NCI-H510A (cell line): ENCODE measurements at places on chromosomes 13 and 19.

- DNase-seq = no peak
Observed at GRCh38 chr13:91690944-91691343, 292.5 kb downstream of the GPC5 start.

- no peak for DNase-seq
Observed at GRCh38 chr13:109043636-109044035, 414.2 kb downstream of the MYO16 start.

- no peak for DNase-seq
Observed at GRCh38 chr19:12884627-12884925, 2.4 kb downstream of the KLF1 start.

- no peak for DNase-seq
Observed at GRCh38 chr13:112897956-112898620, 70.9 kb upstream of the MCF2L start.

DNA sequence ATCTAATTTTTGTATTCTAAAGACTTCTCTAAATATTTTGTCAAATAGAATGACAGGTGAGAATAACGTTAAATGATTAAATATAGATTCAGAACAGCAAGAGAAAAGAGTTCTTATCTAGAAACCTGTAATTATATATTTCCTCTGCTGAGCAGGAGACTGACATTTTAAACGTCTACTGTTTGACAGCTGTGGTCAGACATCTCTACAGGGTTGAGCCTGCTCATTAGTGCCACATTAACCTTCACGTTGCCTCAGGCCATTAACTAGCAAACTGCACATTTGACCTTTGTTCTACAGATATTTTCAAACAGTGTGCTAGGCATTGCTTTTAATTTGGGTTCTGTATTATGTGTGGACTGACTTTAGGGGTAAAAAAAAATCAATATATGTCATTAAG lies 347.5 kb downstream of the GPC5 start:
- DNase-seq = no peak

GRCh38 chr13:31956980-31957644 lies 74.5 kb upstream of the FRY start:
- DNase-seq = no peak

GRCh38 chr13:114119196-114119595 lies 13.2 kb downstream of the RASA3 start:
- no peak for DNase-seq

DNA sequence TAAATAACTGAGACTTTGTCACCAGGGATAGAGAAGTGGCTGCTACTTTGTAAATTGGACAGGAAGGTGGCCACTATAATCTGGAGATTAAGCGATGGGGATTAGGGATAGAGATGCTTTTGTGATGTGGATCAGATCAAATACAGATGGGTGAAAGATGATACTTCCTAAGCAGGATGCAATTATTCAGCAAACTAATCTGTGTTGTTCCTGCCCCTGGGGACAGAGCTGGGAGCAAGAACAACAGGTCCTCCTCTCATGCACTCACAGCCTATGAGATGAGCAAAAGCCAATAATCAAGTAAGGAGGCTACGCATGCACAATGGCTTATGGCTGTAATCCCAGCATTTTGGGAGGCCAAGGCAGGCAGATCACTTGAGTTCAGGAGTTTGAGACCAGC lies 4.6 kb downstream of the RGL3 start:
- no peak for DNase-seq

DNA sequence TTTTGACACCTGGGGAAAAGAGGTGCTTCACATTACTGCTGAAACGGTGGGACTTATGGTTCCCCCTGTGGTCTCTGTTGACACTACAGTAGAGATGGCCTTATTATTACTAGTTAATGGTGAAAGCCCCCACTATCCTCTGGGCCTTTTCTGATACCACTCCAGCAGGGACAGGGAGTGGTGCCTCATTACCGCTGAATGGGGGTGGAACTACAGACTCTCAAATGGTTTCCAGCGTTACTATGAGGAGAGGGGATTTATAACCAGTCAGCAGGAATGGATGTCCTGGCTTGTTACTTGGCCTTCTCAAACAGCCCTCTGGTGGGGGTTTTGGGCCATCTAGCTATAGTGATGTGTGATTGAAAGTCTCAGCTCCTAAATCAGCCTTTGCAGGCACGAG lies 96.7 kb upstream of the DIAPH3 start:
- DNase-seq = no peak

DNA sequence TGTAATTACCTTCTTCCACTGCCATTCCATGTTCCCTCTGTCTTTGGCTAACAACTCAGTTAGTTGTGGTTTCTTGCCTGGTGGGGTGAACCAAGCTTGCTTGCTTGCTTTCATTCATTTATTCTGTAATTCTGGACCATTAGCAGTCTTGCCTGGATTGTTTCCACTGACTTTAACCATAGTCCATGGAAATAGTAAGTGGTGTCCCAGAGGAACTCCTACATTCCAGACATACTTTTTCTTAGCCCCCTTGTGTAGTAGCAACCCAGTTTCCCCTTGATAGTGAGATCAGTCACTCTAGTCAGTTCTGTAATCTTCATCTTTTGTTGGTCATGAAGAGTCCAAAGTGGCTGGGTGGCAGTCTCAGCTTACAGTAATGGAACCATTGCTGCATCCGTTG lies 23.2 kb downstream of the PDS5B start:
- DNase-seq = no peak

DNA sequence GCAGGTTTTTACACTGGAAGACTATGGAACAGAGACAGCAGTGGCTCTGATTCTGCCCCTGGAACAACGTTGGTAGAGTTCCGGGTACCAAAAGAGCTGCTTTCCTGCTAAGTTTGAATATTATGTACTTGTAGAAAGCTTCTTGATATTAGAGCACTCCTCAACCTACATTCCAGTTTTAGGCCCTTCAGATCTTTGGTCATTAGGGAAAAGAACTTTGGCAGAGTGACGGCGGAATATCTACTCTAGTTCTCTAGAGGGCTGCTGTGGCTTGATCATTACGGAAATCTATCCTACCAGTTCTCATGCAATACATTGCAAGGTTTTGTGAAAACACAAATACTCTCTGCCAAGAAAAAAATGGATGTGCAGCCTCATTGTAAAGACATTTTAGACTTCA lies 415.7 kb downstream of the DIAPH3 start:
- DNase-seq = no peak

- DNase-seq = no peak
Observed at GRCh38 chr13:32031815-32032370, 319 bp downstream of the FRY start.

- DNase-seq = no peak
Observed at GRCh38 chr19:46447006-46447405, 18.3 kb upstream of the PNMA8C start.

GRCh38 chr19:49853852-49854377 lies 3.0 kb downstream of the PTOV1 start:
- DNase-seq = no peak

- DNase-seq = no peak
Observed at GRCh38 chr19:12778905-12779161, 3.5 kb upstream of the HOOK2 start.

DNA sequence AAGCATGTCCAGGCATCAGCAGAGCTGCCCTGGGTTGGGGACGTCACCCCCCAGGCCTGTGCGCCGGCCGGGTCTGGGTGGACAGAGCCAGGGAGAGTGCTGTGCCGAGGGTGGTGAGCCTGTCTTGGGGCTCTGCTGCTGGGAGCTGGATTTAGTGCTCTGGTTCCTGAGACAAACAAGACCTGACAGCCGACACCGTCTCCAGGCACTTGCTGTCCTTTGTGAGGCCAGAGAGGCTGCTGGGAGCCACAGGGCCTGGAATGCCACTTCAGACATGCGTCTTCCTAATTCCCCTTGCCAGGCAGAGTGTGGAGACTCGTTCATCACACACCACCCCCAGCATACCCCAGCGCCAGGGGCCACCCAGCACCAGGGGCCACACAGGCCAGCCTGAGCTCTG lies 165.8 kb downstream of the KDM4B start:
- DNase-seq = no peak

GRCh38 chr19:56960959-56961543 lies 120.5 kb upstream of the PEG3 start:
- no peak for DNase-seq

- no peak for DNase-seq
Observed at GRCh38 chr19:51422053-51422448, 4.6 kb upstream of the SIGLEC10 start.

DNA sequence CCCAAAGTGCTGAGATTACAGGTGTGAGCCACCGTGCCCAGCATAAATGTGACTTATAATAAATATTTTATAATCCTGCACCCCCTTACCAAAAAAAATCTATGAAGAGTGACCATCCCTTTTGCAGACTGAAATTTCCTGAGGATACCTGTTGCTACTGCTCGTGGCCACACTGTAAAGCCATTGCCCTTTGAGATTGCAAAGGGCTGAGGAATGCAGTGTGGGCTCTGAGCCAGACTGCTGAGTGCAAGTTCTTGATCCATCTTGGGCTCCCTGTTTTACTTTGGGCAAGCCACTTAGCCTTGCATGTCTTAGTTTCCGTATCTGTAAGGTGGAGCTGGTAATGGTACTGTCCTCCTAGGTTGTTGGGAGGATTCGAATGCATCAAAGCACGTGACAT lies 23.4 kb downstream of the SIPA1L3 start:
- DNase-seq = no peak

- no peak for DNase-seq
Observed at GRCh38 chr13:95360464-95361097, 59.3 kb upstream of the ABCC4 start.

GRCh38 chr13:48653472-48653939 lies at the start of gene CYSLTR2:
Gene CYSLTR2, plus strand, starts transcription at chr13:48653929. Its CDS starts 52,889 bp downstream, at chr13:48706818.
- no peak for DNase-seq

- no peak for DNase-seq
Observed at GRCh38 chr19:590396-590745, 690 bp downstream of the HCN2 start.

GRCh38 chr19:7199613-7200533 lies 94.3 kb downstream of the INSR start:
- DNase-seq = no peak

- DNase-seq = no peak
Observed at GRCh38 chr19:2308114-2308556, at the start of gene LINGO3. Gene LINGO3, minus strand, starts transcription at chr19:2308154. Its CDS starts 16,378 bp downstream, at chr19:2291776.

GRCh38 chr19:15613338-15613737 lies 1.7 kb upstream of the CYP4F8 start:
- no peak for DNase-seq

DNA sequence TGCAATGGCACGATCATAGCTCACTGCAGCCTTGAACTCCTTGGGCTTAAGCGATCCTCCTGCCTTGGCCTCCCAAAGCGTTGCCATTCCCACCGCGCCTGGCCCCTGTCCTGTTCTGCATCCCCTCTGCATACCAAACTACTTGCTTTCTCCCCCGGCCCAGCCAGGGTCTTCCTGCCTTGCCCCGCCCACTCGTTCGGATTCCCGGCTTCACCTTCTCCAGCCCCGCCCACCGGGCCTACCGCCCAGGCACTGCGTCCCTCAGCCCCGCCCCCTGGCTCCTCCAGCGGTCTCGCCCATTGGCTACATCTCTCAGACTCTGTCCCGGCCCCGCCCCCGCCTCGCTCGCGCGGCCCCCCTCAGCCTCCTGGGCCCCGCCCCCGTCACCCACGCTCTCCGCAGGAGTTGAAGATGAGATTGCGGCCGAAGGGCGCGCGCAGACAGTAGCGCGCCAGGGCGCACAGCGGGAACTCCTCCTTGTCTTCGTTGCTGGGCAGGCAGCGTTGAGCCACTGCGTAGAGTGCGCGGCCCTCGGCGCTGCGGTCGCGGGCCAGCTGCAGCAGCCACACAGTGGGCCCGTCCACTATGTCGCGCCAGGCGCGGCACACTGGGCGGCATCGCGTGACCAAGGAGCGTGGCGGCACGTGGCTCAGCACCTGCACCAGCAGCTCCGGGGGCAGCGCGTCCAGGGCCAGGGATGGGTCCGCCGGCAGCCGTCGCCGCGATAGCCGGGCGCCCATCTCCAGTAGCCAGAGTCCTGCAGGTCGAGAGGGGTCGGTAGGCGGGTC lies 19.0 kb downstream of the MRPS12 start:
- no peak for DNase-seq

DNA sequence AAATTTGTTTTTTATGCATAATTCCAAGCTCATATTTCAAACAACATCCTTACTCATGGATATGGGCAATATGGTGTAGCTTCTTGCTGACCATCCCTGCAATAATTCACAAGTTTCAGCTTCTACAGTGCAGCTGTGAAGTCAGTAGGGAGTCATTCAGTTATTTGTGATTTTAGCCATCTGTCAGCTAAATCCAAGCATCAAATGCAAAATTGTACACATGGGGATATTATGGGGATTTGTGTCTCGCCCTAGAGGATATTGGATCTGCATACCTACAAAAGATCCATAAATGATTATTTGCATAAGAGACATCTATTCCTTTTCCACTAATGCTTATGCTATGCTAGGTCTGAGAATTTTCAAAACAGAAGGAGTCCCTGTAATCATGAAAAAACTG lies 217.9 kb upstream of the SLITRK5 start:
- no peak for DNase-seq

GRCh38 chr19:39165857-39166256 lies 30.9 kb upstream of the NCCRP1 start:
- no peak for DNase-seq

DNA sequence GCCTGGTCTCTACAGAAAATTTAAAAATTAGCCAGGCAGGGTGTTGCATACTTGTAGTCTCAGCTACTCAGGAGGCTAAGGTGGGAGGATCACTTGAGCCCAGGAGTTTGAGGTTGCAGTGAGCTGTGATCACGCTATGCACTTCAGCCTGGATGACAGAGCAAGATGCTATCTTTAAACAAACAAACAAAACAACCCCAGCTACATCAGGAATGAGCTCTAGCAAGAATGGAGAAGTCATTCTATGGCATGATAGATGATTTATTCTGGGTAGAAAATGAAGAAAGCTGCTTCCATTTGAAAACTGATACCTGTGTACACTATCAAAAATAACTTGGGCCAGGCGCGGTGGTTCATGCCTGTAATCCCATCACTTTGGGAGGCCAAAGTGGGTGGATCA lies 15.8 kb upstream of the SHISA2 start:
- no peak for DNase-seq

GRCh38 chr13:20114066-20114610 lies 46.7 kb downstream of the GJA3 start:
- DNase-seq = no peak

DNA sequence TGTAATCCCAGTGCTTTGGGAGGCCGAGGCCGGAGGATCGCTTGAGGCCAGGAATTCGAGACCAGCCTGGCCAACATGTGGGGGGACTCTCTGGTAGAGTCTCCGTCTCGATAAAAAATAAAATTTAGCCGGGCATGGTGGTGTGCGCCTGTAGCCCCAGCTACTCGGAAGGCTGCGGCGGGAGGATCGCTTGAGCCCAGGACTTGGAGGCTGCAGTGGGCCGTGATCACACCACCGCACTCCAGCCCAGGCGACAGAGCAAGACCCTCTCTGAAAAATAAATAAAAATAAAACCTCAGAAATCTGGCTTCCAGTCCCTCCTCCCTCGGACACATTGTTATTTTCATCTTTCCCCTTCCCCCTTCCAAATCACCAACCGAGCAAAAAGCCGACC lies 332 bp downstream of the IRGQ start:
- DNase-seq = no peak

DNA sequence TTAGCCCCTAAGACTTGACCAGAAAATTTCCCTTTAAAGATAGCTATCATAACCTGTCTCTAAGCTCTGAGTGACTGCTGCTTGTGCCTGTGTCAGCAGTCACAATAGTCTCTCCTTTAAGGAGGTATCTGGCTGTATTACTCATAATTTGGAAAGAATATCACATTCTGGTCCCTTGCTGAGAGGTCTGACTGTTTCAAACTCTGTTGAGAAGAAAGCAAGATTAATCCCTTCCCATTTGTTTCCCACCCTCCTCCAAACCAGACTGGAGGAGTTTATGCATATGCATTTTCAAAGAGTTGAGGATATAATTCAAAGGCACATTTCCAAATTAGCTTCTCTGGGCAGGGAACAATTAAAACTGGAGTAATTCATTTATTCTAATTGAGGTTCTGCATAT lies 2.3 kb downstream of the HTR2A start:
- DNase-seq = no peak
